ENCODE measurements at places on chromosomes 12 and 14. TPM values are rescaled to one million over a fixed set of nuclear protein-coding genes. Genes with fewer than 3 reads are reported as not detected.

Gene SIX4
- total RNA-seq = 42.7 TPM

GRCh38 chr14:105844047-105844630, 317.8 kb downstream of the TMEM121 start:
- H3K36me3 ChIP-seq = no peaks in the 10 kb centered on the region
- no peak for DNase-seq
- H3K27ac ChIP-seq = no peak overlapping the region
- H3K27me3 ChIP-seq = no peaks in the 10 kb centered on the region
- H3K4me1 ChIP-seq = no peaks in the 10 kb centered on the region
- H3K4me3 ChIP-seq = no peak overlapping the region

DNA sequence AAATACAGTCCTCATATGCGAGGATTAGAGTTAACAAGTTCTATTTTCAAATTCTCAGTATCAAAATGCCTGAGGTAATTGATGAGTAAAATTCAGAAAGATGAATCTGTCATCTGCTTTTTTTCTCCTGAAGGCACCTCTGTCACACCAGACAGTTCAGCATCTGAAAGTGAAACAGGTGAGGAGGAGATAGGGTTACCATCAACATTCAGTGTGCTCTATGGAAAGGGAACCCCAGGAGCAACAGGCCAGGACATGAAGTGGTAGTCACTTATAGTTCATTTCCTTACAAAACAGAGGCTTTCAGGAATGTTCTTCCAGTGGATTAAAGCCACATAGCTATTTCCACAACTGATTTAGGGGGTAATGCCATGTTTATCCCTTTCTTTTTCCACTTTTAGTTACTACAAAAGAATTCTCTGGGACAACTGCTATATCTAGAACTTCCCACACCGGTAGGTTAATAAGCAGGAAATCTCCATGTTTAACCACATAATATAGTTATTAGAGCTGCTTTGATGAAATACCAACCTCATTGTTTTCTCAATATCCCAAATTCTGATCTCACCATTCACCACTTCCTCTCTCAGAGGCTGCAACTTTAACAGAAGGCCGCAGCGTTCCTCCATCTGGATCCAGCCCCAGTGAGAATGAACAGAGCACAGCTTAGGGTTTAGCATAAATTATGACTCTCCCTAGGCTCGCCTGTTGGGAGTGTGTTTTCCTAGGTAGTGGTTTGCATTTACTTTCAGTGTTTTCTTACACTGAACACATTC, 177.0 kb upstream of the CNTN1 start:
- H3K36me3 ChIP-seq = no peaks in the 10 kb centered on the region
- no peak for DNase-seq
- no peak overlapping the region for H3K27ac ChIP-seq
- H3K4me3 ChIP-seq = no peak overlapping the region

DNA sequence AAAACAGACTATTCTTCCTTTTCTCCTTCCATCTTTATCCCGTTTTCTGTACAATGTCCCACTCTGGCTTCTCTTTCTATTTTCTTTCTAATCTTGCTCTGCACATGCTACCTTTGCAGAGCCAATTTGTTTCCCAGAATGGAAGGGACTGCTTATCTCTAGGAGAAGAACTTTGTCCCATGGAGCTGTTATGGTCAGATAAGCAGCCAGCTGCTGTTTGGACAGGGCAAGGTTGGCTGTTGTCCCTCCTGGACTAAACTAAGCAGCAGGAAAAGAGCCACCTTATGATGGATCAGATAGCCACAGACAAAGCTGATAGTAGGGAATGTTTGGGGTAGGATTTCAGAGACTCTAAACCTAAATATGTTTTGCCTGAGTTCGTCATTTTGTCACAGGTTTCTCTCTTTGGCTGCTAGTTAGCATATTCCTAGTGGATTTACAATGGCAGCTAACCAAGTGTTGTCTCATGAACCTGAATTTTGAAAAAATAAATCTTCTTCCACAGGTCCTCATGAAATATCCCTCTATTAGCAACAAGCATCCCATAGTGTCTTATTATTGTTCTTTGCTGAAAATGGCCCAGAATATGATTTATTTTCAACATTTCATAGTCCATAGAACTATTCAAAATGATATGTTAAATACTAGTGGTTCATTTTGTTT, 262.8 kb downstream of the SLC16A7 start:
- no peak overlapping the region for H3K4me3 ChIP-seq
- no peak for DNase-seq
- no peak overlapping the region for H3K27ac ChIP-seq
- no peaks in the 10 kb centered on the region for H3K4me1 ChIP-seq

GRCh38 chr12:101209319-101210302, at the start of gene SLC5A8:
SLC5A8 (minus strand) TSS chr12:101210238; CDS start chr12:101209848, 390 bp downstream.
- H3K4me3 ChIP-seq = no peak within 1 kb of the TSS
- no peaks in the 10 kb centered on the region for H3K4me1 ChIP-seq
- no peak for DNase-seq
- H3K27me3 ChIP-seq = peaks cover 14% of the 10 kb centered on the region
- H3K27ac ChIP-seq = no peak within 1 kb of the TSS
- no peaks in the 10 kb centered on the region for H3K36me3 ChIP-seq

DNA sequence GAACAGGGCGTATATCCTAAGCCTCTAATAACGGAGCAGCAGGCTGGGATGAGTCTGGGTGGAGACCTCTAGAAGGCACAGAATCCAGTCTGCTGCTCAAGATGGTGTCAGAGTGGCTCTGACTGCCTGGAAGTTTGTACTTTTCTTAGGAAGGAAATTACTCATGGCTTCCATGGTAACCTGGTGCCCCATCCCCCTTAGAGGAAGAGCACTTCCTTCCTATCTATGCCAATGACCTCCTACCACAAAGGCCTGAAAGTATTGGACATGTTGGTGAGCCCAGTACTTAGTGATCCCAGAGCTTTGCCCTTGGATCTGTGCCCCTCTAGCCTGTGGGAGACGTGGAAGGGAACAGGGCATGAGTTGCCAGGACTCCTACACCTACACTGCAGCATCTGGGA, 1.5 kb downstream of the BATF start:
- DNase-seq = peak; percentile 18
- H3K4me1 ChIP-seq = peaks cover 2% of the 10 kb centered on the region
- no peak overlapping the region for H3K27ac ChIP-seq
- H3K27me3 ChIP-seq = peaks cover 21% of the 10 kb centered on the region
- no peak overlapping the region for H3K4me3 ChIP-seq

DNA sequence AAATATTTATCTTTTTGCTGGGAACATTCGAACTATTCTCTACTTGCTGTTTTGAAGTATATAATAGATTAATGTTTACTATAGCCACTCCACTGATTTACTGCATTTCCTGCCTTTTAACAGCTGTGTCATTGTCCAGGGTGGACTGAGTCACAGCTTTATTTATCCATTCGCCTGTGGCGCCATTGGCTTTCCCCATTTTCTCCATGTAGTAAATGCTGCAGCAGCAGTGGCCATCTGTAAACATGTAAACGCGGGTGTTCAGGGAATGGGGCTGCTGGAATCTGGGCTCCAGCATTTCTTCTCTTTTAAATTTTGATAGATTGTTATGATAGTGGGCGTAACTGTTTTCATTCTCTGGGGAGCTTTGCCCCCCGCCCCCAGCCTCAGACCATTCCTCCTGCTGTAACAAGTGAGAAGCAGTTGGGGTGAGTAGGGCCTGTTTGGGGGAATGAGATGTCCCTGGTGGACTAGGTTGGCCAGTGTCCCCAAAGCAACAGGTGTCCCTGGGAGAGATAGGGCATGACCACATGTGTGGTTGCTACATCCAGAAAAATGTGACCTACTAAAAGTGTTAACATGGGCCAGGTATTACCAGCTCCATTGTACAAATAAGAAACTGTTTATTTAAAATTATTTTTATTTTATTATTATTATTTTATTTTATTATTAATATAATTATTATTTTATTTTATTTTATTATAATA, 32.9 kb downstream of the RIN3 start:
- peaks cover 7% of the 10 kb centered on the region for H3K4me1 ChIP-seq
- H3K27ac ChIP-seq = peak overlapping the region; percentile 80
- no peak overlapping the region for H3K4me3 ChIP-seq
- DNase-seq = peak; percentile 82
- H3K27me3 ChIP-seq = no peaks in the 10 kb centered on the region
